ENCODE measurements at places on chromosomes 11 and 22.

DNA sequence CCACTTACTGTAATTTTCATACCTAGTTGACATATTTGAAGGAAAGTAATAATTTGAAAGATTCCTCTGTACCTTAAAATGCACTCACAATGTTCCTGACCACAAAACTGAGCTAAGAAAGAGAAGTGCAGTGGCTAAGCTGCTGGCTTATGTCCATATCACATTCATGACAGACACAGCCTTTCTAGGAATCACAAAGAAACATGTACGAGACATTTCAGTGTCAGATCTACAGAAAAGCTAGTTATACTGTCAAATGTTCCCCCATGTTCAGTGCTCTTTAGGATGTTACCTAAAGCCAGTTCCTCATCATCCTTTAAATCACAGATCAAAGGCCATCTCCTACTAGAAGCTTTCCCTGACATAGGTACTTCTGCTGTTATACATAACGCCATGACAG lies 142.2 kb upstream of the C11orf58 start:
- no peak for DNase-seq

DNA sequence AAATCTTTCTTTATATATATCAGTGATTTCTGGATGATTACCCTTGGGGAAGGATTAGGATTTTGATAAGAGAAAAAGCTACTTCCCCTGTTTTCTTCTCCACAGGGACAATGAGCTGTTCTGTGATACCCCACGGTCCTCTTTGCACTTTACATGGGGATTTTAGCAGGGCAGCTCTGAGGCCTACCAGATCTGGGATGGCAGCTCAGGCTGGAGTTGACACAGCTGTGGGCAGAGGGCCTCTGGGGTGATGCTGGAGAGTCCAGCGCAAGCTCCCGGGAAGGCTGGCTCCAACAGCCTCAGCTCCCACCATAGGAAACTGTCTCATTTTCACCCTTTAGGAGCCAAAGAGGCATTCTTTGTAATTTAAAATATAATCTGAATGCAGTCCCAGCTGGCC lies 383.8 kb upstream of the NARS2 start:
- no peak for DNase-seq

- no peak for DNase-seq
Measured at GRCh38 chr11:120231963-120232362, 8.0 kb upstream of the POU2F3 start.

- DNase-seq, result no peak
Measured at GRCh38 chr11:75276186-75276585, 35.6 kb downstream of the TPBGL start.

DNA sequence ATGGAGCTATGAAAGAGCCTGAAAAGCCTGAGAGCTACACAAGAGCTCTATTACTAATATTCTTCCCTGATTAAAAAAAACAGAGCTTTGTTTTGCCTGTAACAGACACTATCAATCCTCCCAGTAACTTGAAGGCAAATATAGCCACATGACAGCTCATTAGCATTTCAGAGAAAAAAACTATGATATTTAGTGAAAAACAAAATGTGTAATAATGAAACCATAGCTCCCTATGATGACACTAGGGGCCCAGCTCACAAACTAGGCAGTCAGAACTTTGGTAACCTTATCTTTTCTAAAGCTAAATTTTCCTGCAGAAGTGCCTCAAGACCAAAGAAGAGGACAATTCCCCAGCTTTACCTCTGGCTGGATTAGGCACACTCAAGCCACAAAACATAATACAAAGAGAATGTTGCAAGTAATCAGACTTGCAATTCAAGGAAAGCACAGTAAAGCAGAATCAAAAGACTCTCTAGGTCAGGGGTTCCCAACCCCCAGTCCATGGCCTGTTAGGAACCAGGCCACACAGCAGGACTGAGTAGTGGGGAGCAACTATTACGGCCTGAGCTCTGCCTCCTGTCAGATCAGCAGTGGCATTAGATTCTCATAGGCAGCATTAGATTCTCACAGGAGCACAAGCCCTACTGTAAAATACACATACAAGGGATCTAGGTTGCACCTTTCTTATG lies 53.3 kb downstream of the MRTFA start:
- DNase-seq, result no peak
